ENCODE measurements at places on chromosomes 2 and 18. TPM values are rescaled to one million over a fixed set of nuclear protein-coding genes. Genes with fewer than 3 reads are reported as not detected.

The FBXO48 gene
- total RNA-seq, result 0.19 TPM

The PFN4 gene
- total RNA-seq, result 2.7 TPM

- DNase-seq, result no peak
Observed at GRCh38 chr18:37322492-37323035, 243.0 kb downstream of the CELF4 start.

DNA sequence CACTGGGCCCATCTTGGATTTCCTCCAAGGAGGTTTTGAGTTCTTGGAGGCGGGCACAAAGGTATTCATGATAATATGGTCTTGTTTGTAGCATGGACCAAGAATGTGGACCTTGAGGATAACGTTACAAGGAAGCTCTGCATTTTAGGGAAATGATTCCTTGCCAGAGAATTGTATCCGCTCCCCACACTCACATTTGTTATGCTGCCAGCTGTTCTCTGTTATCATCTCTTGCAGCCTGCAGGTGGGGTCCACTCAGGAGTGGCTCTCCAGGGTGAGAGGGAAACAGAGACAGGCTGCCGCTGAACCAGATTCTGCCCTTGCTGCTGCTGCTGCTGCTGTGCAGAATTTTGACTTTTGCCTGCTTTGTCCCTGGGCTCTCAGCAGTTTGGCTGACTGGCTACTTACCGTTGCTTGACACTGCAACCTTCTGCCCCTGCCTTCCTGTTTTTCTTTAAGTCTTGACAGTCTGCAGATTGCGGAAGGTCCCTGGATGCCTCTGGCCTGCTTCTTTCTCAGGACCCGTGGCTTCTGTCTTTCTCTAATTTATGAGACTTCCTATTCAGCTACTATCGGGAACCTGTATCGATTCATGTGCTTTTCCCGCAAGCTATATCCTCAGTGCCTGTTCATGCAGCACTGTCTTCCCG is 122.3 kb upstream of the DOCK10 start:
- no peak for DNase-seq

The MOGAT1 gene
- not detected for total RNA-seq

DNA sequence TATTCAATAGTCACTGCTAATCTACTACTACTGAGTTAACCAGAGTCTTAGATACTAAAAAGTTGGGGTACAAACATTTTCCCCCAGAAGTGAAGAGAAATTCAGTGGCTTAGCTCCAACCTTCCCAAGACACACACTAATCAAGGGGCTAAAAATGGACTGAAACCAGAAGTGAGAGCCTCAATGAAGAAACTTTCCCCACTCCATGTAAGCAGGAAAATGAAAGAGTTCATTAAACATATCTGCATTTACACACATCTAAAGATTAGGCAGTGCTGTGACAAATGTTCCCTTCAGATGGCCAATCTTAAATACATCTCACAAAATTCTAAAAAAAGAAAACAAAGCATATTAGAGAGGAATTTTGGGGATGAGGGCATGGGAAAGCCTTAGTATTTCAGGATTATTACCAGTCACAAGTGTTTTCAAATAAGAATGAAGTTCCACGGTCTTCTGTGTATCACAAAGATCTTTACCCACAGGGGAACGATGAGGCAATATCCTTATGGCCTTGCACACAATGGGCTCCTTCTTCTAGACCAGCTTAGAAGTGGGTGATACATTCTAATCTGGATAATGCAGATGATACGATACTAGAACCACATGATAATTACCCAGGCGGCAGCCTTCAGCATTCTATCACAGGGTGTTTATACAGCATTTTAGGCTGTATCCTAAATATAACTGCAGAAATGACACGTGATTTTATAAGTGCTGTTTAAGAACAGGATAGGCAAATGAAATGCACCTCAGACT is 17.1 kb downstream of the ANKRD44 start:
- DNase-seq, result no peak

DNA sequence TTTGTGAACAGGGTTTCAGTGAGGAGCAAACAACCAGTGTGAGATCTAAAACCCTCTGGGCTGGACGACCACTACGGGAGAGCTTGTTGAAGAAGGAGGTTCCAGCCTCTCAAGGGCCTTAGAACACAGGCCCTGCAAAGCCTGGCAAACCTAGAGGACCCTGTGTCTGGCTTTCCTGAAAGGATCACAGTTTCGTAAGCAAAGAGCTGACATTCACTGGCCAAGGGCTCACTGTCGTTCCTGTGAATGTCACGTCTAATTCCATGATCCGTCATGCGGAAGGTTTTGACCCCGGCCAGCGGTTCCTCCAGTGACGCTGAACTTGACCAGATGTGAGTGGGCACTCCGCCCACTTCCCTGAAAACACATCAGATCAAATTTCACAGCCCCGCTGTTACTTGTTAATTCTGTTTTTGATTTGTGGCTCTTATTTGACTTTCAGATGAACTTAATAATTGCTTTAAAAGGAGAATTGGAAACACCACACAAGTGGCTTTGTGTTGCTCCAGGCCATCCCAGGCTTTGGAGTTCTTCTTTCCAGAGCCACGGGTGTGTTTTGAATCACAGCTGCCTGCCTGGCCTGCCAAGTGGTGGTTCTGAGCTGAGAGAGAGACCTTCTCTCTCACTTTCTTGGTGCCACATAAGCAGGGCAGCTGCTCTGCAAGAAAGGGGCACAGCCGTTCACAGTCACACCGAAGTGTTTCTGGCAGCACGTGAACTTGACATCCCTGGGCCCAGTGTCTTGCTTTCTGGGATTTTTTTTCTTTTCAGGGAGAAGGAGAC is 308.4 kb downstream of the NDUFA10 start:
- no peak for DNase-seq

Data from glomerular endothelial cell (primary cell).